ENCODE measurements at places on chromosomes 2 and 18.

- DNase-seq = no peak
These were observed 326.8 kb downstream of the AKAIN1 start for GRCh38 chr18:4870177-4870773.

DNA sequence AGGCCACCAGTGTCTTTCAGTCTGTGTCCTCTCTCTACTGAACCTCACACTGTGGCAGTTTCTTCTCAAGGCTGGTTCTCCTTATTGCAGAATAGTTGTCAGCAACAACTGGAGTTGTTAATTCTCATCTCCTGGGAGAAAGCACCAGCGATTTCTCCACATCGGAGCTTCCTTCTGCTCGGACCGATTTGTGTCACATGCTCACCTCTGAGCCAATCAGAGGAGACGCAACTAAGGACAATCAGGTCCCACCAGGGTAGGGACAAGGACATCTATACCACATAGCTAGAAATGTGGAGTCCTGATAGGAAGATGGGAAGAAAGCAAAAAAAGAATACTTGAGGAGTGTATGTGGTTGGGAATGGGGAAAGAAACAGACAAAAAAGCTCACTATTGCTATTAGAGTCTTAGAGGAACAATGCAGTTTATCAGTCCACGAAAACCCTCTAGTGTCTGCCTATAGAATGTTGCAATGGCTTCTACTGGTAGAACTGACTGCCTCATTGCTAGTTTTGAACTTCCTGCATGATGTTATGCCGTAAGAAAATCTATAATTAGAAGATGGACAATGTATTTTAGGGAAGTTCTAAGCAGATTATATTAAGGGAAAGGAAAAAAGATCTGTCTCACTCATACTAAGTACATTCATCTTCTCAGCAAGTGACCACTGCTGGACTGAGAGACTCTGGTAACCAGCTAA is 169.7 kb downstream of the CDCA7 start:
- no peak for DNase-seq

GRCh38 chr2:191604154-191604553 is 73.8 kb upstream of the NABP1 start:
- DNase-seq = no peak

DNA sequence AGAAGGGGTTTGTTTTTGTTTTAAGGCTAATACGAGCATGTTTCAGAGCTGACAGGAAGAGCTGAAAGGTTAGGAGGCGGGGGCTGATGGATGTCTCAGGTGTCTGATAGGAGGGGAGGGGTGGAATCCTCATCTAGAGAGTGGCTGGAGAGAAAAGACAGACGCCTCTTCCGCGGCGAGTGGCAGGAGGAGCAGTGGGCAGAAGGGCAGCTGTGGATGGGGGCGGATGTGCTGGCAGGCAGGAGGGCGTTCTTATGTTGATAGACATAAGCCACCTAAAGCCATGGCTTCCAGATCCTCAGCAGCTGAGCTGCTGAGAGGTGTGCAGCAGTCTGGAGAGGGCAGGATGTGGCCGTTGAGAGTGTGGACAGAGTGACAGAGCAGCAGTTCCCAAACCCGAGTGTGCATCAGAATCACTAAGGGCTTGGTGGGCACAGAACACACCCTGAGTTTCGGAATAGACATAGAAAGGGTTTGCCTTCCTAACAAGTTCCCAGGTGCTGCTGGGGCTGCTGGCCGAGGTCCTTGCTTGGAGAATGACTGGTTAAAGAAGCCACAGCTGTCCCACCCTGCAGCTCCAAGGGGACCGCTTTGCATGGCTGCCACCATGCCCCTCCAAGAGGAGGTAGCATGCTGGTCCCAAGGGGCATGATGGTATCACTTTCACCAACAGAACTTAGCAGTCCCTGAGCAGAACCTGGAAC is 3.0 kb upstream of the ITM2C start:
- DNase-seq = no peak

DNA sequence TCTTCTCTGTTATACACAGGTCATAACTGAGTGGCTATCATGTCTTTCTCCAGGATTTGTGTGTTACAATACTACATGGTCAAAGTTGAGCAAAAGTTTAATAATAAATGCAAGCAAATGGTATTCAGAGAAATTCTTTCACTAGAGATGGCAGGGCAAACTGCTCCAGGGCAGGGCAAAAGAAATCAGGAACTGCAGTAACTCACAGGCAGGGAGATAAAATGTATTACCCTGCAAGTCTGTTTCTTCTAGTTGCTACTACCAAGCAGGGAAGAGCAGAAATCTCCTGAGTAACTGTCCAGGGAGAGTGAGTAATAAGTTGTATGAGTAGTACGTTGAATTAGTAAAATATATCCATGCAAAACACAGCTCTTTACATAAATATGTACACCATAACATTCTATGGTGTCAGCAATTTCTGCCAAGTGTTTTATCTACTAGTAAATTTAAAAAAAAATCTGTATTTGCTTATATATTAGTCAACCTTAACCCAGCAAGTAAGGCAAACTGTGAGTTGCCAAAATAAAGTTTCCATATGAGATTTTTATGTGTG is 404.1 kb downstream of the ZEB2 start:
- no peak for DNase-seq

DNA sequence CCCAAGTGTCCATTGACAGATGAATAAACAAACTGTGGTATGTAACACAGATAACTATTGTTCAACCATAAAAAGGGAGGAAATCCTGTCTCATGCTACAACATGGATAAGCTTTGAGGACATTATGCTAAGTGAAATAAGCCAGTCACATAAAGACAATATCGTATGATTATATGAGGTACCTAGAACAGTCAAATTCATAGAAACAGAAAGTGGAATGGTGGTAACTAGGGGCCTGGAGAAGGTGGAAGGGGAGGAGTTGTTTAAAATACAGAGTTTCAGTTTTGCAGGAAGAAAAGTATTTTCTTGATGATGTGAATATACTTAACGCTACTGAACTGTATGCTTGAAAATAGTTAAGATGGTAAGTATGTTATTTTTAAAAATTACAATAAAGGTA is 304.6 kb upstream of the CXCR4 start:
- no peak for DNase-seq

- no peak for DNase-seq
These were observed 60.9 kb upstream of the CYRIA start for GRCh38 chr2:16726577-16726976.

DNA sequence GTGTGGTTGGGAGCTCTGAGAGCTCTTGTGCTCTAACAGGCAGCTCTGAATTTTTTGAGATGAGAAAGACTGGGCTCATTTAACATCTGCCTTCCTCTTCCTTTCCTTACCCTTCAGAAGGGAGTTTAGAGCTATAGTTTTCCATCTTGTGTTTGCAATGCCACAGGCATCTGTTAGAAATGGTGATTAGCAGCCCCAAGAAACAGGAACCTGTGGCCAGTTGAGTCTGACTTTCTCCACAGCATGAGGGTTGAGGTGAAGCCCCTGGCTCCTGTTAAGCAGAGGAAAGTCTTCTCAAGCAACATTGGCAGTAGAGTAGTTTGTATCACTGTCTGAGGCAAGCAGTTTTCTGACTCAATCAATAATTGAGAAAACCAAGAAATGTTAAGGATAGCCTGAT is 577.4 kb downstream of the ZEB2 start:
- no peak for DNase-seq

- DNase-seq = no peak
These were observed 119.3 kb upstream of the SIX3 start for GRCh38 chr2:44822174-44822573.

- DNase-seq = no peak
These were observed 192.4 kb downstream of the TWIST2 start for GRCh38 chr2:239040152-239040761.

- no peak for DNase-seq
These were observed 891 bp upstream of the FTCDNL1 start for GRCh38 chr2:199851883-199852282.

- no peak for DNase-seq
These were observed 4.5 kb downstream of the GBX2 start for GRCh38 chr2:236163471-236164200.

DNA sequence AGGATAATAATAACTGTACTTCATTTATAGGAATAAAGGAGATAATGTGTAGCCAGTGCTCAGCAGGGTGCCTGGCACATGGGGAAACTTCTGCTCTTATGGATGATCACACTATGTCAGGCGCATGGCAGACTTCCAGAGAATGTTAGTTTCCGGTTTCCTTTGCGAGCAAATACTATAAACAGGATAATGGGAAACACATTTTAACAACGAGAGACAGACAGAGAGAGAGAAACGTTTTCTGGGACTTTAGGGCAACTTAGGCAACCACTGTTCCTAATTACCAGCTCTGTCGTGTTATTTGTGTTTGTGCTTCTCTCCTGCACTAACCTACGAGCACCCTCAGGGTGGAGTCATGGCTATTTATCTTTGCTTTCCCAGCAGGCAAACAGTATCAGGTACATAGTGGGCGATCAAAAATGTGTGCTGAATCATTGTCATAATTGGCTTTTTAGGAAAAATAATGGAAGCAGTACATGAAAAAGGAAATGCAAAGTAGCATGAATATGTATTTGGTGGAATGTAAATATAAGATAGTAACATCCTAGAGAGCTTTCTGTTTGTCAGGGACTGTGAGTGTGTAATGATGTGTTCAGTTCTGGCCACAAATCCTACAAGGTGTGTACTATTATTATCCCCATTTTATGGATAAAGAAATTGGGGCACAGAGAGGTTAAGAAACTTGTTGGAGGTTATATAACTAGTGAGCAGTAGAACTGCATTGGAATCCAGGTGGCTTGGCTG is 36.8 kb upstream of the IGFBP2 start:
- DNase-seq = no peak

DNA sequence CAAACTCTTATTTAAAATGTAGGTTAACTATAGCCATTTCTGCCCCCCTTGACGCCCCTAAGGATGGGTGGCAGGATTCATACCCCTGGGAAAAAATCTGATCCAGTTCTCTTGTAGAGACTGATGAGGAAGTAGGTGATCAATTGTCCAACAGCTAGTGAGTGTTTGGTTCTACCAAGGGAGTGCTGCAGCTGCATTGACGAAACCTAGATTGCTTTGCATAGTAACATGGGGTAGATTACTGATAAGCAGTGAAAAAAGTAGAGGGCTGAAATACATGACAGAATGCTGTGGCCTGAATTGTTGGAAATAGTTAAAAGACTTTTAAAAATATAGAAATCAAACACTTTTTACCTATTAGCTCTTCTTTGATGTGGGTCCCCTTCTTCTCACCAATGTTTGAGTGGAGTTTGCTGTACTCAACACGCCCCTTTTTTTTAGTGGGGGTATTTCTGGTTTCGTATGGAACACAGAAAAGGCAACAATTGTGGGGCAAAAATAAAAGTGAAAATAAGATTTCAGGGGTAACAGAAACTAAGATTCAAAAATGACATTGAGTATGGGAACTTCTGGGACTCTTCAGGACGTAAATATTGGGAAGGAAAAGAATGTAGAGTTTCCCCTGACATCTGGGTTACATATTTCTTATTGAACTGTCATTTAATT is 66.2 kb downstream of the MAIP1 start:
- no peak for DNase-seq

DNA sequence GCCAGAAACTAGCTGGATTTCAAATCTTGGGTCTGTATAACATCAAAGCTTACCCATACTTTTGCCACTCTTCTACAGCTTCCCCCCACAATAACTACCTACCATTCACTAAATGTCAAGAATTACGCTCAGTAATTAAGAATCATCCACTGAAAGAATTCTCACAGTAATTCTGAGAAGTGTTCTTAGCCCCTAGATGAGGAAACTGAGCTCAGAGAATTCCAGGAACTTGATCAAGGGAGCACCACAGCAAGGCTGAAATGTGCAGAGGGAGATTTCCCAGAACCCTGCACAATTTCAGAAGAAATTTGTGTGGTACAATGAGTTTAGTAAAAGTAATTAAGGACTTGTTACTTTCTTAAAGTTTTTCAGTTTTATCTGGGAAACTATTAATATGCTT is 194.5 kb upstream of the STK17B start:
- no peak for DNase-seq

GRCh38 chr2:74026687-74027241 is 42.1 kb downstream of the TET3 start:
- DNase-seq = no peak

DNA sequence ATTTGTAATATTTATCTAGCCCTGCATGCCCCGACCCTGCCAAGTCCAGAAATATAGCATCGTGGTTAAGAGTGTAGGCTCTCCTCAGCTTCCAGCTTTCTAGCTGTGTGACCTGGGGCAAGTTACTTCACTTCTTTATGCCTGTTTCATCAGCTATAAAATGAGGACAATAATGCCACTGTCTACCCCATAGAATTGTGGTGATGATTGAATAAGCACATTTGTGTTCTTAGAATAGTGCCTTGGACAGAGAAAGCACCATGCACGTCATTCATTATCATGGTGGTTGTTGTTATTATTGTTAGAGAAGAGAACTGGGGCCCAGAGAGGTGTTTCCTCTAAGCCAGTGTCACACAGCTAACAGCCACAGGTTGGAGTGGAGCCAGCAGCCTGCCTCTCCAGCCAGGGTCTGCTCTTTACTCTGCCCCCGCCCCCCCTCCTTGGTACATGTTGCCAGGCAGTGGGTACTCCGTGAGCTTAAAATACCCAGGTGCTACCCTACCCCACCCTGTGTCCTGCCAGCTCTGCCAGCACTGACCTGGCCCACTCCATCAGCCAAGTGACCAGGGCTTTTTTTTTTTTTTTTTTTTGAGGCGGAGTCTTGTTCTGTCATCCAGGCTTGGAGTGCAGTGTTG is 202.1 kb downstream of the CTIF start:
- DNase-seq = no peak

- no peak for DNase-seq
These were observed 27.6 kb upstream of the ASAP2 start for GRCh38 chr2:9178904-9179571.

- no peak for DNase-seq
These were observed 298.0 kb downstream of the DSEL start for GRCh38 chr18:67218556-67218955.

- no peak for DNase-seq
These were observed 74.3 kb upstream of the TMEM18 start for GRCh38 chr2:751474-751873.

DNA sequence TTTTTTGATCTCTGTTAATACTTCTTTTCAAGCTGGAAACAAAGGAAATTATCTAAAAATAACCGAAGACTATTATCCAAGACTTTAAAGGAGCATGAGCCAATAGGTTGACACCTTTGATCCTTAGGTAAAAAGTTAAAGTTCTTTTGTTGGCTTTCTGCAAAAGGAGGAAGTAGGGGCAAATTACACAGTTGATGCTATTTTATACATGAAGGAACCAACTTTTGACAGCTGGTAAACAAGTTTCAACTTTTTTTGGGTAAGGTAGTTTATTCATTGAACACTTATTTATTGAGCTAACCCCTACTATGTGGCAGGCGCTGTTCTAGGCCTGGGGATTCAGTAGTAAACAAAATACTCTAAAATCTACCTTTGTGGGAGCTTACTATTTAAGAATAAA is 66.6 kb upstream of the ZEB2 start:
- no peak for DNase-seq

- DNase-seq = no peak
These were observed 554.4 kb upstream of the LRRTM1 start for GRCh38 chr2:80858965-80859364.

DNA sequence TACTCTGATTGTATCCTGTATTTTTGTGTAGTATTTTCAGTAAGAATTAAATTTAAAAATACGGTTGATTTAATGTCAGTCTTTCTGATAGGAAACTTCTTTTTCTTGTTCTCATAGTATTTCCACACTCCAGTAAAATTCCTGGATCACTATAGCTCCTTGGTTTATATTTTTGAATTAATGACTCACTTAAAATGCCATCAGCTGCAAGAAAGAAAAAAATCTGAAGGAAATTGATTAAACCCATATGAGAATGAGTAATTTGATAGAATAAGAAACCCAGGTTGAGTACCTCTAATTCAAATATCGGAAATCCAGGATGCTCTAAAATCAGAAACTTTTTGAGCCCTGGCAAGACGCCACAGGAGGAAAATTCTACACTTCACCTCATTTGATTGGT is 186.8 kb upstream of the RND3 start:
- DNase-seq = no peak
